ENCODE measurements at places on chromosomes 3 and 15.

DNA sequence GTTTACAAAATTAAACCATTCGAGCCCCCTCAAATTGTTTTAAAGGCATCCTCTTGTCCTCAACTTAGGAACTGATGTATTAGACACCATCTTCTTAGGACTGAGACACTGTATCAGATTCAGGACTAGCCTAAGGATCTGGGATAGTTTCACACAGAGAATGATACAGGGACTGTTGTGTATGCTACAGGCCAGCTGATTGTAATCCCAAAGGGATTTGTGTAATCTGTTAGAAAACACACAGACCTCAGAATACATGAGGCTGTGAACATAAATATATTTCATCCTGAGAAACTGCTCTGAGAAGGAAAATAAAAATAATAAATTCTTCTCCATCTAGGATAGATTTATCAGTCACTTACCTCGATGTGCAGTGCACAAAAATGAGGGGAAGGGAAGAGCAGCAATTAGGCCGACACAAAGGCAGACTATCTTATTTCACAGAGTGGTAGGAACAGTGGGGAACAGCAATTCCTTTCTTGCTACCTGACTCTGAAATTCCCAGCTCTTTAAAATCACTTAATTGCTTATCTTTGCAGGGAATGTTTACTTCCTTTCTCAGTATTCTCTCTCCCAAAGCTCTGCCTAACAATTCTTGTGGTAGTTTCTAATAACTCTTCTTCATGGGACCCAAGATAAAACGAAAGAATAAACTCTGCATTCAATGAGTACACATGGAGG is 322.5 kb downstream of the MAGI1 start:
- no peak for DNase-seq

DNA sequence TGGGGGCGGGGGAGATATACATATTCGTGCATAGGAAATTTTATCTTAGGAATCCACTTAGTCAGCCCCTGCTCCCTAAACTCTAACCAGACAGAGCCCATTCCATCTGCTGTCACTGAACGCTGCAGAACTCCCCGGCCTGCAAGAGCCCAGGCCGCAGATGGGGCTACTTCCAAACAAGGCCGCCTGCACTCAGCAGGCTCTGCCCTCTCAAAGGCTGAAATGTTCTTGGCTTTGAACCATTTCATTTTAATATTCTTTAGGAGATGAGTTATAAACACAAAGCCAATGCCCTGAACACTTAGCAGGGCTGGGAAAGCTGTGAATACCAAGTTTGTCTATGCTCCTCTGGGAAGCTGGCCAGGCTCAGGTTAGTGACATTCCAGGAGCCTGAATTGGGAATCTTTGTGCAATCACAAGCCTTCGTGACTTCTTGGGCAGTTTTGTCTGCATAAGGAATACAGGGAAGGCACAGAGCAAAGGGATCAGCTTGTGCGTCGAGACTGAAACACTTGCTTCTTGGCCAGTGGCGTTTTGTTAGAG is 65.0 kb downstream of the SYNM start:
- DNase-seq: peak; percentile 40

DNA sequence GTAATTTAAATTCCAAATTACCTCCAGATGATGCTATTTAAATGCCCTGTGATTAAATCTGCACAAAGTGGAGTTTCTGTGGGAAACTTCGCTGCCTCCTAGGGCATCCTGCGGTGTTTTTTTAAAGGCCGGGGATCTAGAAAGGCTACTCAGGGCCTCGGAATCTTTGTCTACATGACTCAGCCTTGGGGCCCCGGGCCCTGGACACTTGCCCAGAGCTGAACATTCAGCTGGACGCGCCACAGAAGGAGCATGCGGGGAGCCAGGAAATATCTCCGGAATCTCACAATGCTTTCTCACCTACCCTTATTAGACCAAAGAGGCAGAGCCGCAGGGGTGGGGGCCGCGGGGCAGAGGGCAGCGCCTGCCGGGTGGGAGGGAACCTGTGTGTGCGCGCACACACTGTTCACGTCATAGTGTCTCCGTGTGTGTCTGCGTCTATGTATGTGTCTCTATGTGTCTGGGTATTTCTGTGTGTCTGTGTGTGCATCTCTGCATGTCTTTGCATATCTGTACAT is 145.5 kb upstream of the TPM1 start:
- peak; percentile 97 for DNase-seq

GRCh38 chr3:186044427-186044826 is 64.5 kb downstream of the ETV5 start:
- no peak for DNase-seq

DNA sequence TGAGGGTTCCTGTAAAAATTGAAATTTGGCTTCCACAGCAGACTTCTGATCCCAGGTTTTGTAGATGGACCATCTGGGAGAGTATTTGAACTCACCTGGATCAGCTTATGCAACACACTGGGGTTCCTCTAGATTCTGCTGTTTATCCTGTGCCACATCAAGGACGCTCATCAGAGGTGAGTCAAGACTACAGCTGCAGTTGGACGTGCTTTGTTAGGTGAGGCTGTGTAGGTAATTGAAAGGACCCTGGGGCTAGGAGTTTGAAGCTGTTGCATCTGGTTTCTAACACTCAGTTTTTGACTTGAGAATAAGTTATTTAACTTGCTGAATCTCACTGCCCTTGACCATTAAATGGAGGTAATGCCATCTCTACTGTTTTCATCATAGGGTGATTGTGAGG is 394.2 kb downstream of the EDEM1 start:
- no peak for DNase-seq

- no peak for DNase-seq
These were observed 435.0 kb downstream of the SHQ1 start for GRCh38 chr3:72413228-72413627.

GRCh38 chr15:88378188-88378637 is 89.0 kb downstream of the MRPL46 start:
- no peak for DNase-seq

DNA sequence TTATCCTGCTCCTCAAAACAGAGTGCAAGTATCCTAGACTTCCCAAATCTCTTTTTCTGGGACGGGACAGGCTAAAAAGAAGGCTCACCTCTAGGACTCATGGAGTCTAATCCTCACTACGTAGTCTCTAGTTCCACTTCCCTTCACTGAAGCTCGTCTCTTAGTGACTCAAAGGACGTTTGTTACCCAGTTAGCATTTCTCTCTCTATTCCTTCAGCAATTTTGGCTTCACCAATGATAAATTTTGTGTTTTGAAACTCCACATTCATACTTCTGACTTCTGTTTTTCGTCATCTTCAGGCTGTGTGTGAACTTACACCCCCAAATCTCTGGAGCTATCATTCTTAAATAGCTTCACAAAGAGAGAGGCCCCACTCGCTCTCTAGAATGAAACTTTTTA is 627.1 kb downstream of the NAALADL2 start:
- no peak for DNase-seq

DNA sequence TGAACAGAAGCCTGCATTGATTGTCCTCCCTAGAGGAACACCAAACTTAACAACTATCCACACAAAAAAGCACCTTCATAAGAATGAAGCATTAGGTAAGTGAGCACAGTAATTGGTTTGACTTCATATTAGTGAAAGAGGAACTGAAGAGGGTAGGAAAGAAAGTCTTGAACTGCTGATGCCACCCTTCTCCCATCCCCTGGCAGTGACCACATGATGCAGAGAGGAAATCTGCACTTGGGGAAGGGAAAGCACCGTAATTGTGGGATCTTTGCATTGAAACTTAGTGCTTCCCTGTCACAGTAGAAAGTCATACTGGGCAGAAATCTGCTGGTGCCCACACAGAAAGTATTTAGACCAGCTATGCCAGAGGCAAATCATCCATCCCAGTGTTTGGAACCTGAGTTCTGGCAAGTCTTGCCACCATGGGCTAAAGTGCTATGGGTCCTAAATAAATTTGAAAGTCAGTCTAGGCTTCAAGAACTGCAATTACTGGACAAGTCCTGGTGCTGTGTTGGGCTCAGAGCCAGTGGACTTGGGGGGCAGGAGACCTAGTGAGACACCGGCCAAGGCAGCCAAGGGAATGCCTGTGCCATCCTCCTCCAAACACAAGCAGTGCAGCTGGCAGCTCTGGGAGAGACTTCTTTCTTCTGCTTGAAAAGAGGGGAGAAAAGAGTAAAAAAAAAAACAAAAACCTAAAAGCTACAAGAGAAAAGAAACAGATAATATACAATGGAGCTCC is 63.6 kb downstream of the SLC15A2 start:
- DNase-seq: no peak

GRCh38 chr3:12833222-12834161 is 7.9 kb downstream of the RPL32 start:
- DNase-seq: no peak

DNA sequence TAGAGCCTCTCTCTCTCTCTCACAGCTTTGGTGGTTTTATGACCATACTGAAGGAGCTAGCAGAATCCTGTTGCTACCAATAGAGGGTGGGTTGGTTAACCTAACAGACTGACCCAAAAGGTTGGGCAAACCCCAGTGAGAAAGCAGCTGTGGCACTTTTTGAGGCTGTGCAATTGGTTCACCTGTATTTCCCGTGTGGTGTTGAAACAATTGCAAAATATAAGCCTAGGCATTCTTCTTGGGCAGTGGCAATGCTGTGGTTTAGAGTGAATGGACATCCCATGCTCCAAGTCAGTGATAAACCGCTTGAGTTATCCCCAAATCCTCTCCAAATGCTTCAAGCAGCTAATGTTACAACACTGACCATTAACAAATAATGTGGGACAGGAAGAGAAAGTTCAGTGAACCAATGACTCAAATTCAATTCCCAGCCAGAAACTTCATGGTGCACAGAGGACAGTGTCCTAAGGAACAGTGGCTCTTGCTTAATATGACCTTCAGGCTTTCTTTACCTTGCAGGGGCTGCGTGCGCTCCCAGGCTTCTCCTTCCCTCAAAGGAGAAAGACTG is 261.9 kb upstream of the ICE2 start:
- peak; percentile 31 for DNase-seq

DNA sequence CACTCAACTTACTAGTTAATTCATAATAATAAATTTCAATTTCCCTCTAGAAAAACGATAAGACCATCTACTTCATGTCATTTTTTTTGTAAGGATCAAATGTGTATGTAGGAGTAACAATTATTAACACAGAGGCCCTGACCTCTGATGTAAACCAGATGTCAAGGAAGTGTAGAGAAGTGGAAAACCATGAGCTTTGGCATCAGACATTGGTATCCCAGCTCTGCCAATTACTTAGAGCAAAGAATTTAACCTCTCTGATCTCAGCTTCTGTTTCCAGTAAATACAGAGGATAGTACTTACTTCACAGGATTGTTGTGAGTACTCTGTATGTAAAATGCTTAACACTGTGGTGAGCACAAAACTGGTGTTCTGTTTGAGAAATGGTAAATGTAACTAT is 17.5 kb downstream of the AQR start:
- peak; percentile 60 for DNase-seq

- no peak for DNase-seq
These were observed 55.4 kb upstream of the KCNMB2 start for GRCh38 chr3:178480795-178481194.

GRCh38 chr3:12969486-12969885 is 103.7 kb downstream of the IQSEC1 start:
- DNase-seq: no peak

GRCh38 chr3:107604057-107604822 is 81.5 kb downstream of the BBX start:
- DNase-seq: peak; percentile 46

DNA sequence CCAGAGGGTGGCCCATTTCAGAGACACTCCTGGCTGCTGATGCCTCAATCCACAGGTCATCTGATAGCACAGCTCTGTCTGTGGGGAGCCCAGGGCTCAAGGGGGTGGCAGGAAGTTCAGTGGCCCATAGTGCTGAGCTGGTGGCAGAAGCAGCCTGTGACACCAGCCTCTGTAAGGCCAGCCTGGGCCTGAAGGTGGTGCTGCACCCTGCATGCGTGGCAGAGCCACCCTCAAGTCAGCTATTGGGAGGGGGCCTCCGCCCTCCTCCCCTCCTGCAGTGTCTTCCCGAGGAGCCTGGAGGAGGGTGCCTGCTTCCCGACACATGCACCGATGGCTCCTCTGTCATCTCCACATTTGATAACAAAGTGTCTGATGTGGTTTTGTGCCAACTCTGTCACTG is 3.0 kb downstream of the PLA1A start:
- DNase-seq: no peak

- DNase-seq: no peak
These were observed 16.7 kb upstream of the LCMT2 start for GRCh38 chr15:43347114-43347513.

- DNase-seq: peak; percentile 88
These were observed 96.1 kb upstream of the CHD2 start for GRCh38 chr15:92803852-92804609.

- DNase-seq: peak; percentile 36
These were observed 393.4 kb downstream of the NTRK3 start for GRCh38 chr15:87863152-87863551.

GRCh38 chr3:31220431-31220830 is 312.3 kb upstream of the STT3B start:
- no peak for DNase-seq

- no peak for DNase-seq
These were observed 3.0 kb downstream of the ISL2 start for GRCh38 chr15:76339305-76340197.

DNA sequence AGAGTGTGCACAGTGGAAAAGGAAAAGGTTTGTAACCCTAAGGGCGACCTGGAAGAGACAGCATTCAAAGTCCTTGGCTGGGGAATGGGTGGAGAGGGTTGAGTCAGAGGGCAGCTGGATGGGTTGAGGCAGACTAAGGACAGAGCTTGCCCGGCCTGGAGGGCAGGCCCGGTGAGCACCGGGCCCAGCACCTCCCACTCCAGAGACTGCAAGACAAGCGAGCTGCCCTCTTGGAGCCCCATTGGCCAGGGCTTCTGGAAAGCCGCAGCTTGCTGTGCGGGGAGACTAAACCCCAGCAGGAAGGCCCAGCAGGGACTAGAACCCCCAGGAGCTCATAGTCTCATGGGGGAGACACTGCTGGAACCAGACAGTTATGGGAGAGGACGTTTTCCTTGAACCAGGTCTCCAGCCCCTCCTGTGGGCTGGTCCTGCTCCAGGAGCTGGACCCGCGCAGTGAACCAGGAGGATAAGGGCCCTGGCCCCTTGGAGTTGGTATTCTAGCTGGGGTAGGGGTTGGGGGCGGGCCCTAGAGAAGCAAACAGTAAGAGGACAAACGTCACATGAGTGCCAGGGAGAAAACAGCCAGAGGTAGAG is 59.1 kb downstream of the RGMA start:
- DNase-seq: peak; percentile 25

- DNase-seq: no peak
These were observed 26.7 kb downstream of the SNTN start for GRCh38 chr3:63679186-63679585.

DNA sequence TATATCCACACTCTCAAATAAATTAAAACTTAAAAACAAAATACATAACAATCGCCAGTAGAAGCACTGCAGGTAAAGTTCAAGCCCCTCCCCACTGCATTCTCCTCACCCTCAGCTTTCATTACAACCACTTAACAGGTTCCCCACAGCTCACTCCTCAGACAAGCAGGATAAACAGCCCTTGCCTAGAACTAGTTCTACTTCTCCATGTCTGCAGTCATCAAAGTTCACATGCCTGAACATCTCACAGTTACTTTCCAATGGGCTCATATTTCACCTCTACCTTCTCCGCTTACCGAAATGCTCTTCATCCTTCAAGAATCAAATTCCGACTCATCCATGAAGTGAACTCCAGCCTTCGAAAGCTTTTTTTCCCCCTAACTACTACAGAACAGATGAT is 4.1 kb downstream of the YEATS2 start:
- no peak for DNase-seq

GRCh38 chr3:80043226-80043625 is 275.4 kb upstream of the ROBO1 start:
- DNase-seq: no peak

Data from AG08395 (cell line).